ENCODE measurements at places on chromosomes 5 and 9.
A peak's percentile ranks its signal among the peaks of the same experiment; 100 is the strongest.

DNA sequence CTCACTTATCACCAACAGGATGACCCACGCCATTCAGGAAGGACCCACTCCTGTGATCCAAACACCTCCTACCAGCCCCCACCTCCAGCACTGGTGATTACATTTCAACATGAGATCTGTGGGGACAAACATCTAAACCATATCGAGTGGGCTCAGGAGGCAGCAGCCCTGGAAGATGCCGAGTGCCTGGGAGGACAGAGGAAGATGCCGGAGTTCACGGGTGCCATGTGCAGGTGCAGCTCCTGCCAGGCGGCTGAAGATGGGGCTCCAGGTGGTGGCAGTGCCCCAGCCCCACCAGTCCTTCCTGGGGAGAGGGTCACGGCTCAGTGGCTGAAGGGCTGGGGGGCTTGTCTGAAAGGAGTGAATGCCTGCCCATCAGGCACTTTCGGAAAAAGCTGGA is 6.1 kb upstream of the CEP72 start:
- DNase-seq = no peak

DNA sequence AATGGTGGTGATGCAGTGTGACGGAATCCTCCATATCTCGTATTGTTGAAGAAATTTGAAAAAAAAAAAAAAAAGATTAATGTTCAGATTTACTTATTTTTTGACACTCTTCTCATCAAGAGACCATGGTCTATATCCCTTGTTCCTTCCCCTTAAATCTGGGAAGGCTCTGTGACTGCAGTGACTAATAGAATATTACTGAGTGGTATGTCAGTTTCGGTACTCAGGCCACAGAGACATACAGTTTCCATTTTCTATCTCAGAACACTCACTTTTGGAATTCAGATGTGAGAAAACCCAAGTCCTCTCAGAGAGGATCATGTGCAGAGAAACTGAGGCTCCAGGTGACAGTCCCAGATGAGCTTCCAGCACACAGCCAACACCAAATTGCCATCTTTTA is 1193.5 kb downstream of the DTWD2 start:
- no peak for DNase-seq

GRCh38 chr5:11941566-11941965 is 37.3 kb upstream of the CTNND2 start:
- DNase-seq = no peak

DNA sequence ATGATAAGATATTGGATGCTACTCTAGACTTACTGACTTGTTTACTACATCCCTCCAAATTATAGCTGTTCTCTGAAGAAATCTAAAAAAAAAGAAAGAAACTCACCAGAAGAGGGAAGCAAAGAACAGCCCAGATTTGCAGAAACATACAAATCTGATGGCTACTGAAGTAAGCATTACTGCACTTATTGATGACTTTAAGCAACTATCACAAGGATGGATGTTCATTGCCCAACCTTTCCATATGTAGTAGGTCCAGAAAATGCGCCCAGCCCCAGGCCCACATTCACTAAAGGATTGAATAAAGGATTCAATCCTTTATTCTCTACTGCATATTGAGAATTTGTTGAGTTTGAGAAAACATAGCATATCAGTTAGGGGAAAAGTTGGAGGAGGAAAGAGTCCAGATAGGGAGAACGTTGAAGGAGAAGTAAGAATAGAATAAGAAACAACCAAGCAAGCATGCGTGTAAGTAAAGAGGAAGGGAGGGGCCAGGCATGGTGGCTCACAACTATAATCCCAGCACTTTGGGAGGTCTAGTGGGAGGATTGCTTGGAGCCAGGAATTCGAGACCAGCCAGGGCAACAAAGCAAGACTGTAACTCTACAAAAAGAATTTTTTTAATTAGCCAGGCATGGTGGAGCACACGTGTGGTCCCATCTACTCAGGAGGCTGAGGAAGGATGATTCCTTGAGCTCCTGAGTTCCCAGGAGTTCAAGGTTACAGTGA is 33.8 kb upstream of the DTWD2 start:
- no peak for DNase-seq

DNA sequence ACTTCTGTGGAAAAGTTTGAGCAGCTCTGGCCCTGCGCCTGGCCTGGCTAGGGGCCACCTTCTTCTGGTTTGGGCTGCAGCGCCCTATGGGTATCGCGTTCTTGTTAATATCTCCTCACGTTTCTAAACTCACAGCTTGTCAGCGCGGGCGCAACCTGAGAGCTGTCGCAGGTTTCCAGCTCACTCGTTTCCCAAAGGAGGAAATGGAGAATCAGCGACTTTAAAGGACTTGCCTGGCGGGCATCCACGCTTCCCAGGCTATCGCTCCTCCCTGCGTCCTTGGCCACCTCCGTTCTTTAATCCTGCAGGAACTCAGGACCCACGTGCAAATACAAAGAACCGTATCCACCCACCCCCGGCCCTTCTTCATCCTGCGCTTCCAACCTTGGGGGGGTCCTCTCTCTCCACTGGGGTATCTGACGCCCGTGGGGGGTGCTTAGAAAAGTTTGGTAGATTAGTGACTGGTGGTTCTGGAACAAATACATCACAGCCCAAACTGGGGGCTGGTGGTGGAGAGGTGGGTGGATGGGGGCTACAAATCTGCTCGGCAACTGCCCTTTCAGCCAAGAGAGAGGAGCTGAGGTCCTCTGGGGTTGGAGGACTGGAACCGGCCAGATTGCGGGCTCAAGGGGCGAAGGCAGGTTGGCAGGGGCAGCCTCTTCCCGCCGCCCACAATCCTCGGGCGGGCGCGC is 578 bp upstream of the PSAT1 start:
- DNase-seq = peak; percentile 9

DNA sequence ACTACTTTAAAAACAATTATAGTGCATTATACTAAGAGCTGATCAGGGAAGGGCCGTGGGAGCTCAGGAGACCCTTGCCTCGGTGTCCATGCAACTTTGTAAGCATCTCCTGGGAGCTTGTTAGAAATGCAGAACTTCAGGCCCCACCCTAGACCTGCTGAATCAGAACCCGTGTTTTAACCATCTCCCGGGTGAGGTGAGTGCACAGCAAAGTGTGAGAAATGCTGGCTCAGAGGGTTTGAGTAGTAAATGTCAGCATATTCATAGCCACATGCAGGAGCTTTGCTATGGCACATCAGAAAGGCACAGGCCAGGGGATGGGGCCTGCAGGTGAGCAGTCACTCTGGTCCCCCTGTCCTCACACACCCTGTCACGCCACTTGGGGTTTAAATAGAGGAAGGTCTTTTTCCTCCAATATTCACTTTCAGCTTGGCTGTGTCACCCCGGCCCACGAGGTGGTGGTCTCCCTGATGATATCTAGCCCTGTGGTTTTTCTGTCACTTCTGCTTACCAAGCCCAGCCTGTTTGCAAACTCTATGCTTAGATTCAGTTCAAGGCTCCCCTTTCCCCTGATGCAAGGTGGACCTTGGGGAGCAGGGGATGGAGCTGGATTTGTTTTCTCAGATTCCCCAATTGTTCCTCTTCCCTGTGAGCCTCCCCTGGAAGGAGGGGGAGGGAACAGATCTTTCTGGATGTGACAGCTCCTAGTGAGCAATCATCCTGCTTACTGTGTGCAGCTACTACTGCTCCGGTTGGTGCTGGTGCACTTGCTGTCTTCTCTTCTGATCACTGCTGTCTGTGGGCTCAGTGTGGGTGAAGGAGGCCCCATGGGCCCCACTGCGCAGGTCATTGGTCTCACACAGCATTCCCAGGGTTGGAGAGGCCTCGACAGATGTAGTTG is 51.8 kb upstream of the TGFBR1 start:
- no peak for DNase-seq

- DNase-seq = no peak
Measured at GRCh38 chr5:154159343-154159742, 31.2 kb upstream of the GALNT10 start.

DNA sequence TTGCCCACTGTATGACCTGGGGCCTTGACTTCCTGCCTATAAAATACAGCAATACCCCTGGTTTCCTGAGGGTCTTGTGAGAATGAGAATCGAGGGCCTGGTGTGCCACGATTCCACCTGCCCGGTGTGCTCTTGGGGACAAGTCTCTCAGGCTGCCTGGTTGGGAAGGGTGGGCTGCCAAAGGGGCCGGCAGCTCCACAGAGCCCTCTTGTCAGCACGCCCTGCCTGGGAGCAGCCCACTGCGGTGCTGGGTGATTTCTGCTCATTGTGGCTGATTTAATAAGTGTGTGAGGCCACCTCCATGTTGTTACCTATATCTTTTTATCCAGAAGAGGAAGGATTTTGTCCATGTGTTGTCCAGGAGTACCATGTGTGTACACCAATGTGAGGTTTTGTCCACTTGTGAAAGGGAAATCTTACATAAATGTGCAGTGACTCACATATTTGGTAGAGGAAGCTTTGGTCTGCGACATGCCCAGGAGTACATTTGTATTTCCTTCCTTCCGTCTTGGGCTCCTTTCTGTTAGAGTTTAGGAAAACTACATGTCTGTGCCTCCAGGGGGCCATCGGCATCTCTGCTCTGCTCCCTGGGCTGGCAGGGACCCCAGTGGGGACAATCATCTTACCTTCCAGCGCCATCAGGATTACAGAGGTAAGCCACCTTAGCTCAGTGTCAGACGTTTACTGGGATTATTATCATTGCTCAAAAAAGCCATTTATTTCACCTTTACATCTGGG is 108.6 kb downstream of the PHF2 start:
- DNase-seq = no peak

DNA sequence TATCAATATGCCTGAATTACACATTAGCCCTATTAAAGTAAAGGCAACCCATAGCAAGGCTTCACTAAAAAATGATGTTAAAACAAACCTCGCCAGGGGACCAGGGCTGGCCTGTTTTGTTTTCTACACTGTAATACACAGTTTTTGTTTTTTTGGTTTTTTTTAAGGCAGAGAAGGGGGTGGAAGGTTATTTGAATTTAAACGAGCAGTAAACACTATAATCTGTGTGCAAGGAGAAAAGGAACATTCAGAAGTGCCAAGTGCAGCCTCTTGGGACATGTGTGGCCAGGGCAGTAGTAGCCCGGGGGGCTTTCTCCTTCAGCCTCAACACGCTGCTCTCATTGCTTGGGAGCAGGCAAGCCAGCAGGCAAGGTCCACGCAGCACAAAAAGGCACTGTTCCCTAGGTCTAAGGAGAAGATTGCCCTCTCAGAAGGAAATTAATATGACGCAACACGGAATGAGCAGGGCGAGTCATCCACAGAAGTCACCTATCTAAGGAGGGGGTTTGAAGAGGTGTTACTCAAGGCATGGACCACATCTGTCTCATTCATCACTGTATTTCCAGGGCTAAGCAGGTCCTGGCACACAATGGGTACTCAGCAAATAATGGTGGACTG is 16.2 kb downstream of the SIL1 start:
- DNase-seq = no peak

GRCh38 chr9:93902051-93902779 is 52.9 kb downstream of the BARX1 start:
- no peak for DNase-seq

DNA sequence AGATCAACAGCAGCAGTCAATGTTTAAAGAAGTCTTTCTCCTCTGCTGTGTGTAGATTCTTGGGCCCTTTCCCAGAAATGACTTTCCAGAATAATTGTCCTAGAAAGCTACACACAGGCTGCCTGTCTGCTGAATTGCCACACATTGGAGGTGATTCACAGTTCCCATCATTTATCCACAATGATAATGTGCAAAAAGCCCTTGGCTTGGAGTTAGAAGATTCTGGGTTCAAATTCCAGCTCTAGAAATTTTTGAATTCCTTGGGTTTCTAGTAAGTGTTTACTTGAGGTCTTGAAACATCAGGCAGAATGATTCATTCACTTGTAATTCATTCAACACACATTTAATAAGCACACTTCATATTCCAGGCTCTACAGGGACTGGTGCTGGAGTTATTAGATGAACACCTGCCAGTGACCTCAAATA is 28.6 kb upstream of the EPB41L4B start:
- no peak for DNase-seq

DNA sequence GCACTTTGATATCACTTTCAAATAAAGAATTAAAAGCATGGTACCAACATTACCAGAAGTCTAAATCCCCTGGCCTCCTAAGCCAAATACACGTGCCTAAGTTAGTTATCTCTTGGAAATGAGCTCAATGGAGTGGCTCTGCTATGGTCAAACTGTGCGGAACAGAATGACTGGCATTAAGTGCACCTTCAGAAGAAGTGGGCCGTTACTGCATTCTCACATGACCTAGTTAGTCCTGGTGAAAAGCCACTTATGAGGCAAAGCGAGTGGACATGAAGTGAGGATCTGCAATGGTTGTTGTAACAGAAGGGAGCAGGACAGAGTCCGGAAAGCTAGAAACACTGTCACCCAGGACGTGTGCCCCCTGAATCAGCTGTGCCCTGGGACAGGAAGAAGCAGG is 633.1 kb downstream of the IRX1 start:
- DNase-seq = no peak

GRCh38 chr5:179763215-179763945 is 30.4 kb upstream of the LTC4S start:
- DNase-seq = no peak

DNA sequence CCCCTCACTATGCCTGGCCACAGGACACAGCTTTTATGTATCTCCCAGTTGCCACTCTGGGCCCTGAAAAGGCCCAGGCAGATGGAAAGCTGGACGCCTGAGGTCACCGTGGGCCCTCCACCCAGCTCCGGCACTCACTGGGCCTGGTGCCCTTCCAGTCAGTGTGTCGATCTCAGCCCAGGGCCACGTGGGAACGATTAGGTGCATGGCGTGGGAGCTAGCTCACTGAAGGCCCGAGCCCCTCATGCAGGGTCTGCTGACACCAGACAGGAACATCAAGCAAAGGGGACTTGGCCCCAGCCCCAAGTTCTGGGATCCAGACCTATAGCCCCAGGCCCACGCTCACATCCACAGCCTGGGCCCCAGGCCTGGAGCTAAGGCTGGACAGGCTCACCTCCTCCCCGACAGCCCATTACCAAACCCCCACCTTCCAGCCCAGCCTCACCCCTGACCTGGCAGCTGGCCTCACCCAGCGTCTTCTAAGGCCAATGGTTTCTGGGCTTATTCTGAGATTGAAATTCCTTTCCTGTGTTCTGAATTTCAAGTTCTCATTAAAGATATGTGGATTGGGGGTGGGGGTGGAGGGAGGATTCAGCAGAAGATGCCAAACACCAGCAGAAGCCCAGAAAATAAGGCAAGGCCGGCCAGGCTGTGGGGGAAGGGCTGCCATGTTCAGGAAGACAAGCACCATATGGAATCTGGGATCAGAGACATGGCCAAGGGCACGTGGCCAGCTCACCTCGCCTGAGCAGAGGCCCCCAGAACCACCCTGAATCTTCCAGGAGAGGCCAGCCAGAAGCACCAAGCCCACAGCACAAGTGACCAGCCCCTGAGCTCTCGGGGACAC is 74.5 kb downstream of the ADAMTS2 start:
- DNase-seq = no peak
